HuH-7.5 (cell line): ENCODE measurements at places on chromosomes 2 and 18.

DNA sequence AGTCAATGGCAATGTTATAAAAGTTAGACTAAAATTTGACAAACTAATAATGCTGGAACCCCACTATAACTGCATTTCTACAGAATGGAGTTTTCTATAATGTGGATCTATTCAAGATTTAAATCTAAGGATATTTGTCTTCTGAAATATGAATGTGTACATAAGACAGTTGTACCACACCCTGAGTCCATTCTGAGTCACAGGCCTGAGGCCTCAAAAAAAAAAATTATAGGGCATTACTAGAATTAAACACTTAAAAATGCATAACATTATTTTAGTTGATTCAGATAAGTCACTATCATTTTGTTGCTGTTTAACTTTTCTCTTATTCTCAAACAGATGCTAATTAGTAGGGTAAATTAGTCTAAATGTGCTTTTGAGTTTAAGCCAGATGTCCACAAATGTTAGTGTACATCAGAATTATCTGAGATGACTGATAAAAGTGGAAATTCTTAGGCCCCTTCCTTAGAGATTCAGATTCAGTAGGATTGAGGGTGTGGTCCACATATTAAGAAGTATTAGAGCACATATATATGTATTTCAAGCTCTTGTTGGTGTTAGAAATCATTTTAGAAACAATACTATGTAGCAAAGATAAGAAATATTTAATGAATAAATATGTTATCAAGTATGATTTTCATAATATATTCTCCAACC lies 42.4 kb upstream of the COL5A2 start:
- no peak for DNase-seq

DNA sequence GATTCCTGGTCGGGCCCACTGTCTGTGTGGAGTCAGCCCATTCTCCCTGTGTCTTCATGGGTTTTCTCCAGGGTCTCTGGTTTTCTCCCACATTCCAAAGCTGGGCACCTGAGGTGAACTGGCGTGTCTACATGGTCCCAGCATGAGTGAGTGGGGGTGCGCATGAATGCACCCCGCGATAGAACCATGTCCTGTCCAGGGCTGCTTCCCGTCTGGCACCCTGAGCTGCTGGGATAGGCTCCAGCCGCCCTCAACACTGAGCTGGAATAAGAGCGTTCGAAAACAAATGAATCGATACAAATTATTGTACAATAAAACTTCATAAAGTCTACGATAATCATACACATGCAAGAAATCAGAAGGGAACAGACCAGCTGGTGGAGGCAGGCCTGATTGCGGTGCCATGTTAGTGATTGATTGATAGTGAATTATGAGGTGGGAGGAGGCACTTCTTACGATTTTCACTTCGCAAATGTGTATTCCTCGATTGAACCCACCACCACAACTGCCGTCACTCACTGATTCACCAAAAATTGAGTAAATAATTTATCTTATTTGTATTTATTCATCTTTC lies 186.6 kb downstream of the MGAT5 start:
- no peak for DNase-seq

- no peak for DNase-seq
These were observed 92.6 kb downstream of the SPATS2L start for GRCh38 chr2:200399046-200399445.

GRCh38 chr2:200577027-200577426 lies 8.8 kb upstream of the AOX1 start:
- no peak for DNase-seq

DNA sequence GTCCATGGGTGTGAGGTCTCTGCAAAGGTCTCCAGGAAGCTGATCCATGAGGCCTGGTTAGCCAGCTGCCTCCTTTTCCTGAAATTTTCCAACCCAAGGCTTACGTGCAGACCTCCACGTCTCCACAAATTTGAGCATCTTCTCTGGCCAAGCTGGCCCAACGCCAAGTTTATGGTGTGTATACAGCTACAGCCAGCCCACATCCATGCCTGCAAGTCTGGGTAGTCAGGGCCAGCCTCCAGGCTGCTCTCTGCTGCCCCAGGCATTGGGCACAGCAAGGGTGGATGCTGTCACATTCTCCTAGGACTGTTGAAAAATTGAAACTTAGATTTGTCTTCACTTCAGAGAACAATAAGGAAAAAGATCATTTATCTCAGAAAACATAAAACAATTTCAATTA lies 525.5 kb upstream of the CHAC2 start:
- DNase-seq: no peak

DNA sequence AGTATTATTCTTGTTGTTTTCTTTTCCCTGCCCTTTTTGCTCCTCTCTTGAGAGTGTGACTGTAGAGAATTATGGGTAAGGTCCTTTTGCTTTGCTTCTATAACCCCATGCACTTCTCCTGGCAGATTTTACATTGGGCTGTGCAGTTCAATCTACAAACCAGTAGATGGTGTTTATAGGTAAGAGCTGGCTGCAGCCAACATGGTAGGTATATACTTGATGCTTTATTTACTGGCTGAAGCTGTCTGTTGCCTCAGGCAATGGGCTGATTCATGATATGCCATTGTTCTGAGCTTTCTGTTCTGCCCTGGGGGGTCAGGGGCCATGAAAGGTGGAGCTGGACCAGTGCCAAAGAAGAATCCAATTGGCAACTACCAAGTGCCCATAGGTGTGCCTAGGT lies 48.3 kb upstream of the MYL1 start:
- DNase-seq: no peak

- DNase-seq: no peak
These were observed 37.7 kb upstream of the SETBP1 start for GRCh38 chr18:44643004-44643403.

GRCh38 chr2:120243211-120243610 lies 9.4 kb upstream of the RALB start:
- DNase-seq: no peak

GRCh38 chr2:226403369-226403768 lies 396.3 kb downstream of the IRS1 start:
- peak; percentile 10 for DNase-seq

DNA sequence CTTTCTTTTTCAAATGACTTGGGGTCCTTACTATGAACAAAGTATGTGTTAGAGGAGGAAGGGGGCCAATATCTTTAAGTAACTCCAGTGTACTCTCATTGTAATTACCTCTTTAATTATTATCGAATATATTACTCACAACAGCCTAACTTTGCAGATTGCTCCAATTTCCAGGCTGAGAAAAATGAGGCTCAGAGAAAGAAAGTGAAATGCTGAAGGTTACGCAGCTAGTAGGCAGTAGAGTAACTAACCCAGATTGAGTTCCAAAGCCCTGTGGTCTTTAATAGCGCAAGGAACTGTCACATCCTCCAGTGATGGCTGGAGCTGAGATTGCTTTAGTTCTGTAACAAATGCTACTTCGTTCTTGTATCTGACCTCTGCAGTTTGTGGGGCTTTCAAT lies 2.2 kb upstream of the GYPC start:
- no peak for DNase-seq
